Posterior vena cava (tissue), 2 donors: ENCODE measurements at places on chromosomes 5 and 9.

DNA sequence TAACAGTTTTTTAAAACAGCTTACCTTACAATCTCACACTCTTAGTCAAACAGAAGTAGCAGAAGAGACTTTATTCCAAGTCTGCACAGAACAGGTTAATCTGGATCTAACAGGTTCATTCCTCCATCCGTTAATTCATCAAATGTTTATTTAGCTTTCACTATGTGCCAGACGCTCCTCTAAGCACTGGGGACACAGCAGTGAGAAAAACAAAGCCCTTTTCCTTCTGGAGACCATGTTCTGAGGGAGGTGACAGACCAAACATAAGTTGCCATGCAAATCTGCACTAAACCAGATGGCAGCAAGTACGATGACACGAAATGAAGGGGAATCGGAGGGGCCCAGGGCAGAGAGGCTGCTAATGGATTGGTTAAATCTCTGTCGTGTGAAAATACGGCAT, 17.1 kb upstream of the GLIPR2 start:
- DNase-seq, result no peak

DNA sequence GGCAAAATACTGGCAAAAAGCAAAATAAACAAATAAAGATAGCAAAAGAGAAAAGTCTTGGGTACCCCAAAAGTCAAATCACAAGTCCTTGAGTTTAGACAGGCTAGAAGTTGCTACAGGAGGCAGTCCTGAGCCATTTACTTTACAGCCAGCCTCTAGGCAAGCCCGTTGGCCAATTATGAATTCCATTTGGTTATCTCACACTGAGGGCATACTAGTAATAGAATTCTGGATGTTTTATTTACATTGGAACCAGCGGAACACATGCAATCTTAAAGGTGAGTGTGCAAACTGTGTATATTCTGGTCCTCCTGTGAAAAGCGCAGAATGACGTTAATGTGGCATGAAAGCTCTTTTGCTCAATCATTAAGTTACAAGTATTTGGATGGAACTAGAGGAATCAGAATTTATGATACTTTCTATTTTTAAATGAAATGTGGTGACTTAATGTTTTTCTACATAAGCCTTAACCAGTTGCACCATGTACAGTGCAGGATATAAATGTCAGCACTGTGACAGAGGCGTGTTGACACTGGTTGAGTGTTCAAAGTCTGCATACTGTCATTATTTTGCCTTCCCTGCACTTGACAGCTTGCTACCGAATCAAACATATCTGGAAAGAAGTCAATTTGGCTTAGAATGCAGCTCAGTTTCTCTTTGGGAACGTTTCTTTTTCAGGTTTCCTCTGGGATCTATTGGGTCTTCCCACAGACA, 7.9 kb downstream of the GDNF start:
- no peak for DNase-seq

DNA sequence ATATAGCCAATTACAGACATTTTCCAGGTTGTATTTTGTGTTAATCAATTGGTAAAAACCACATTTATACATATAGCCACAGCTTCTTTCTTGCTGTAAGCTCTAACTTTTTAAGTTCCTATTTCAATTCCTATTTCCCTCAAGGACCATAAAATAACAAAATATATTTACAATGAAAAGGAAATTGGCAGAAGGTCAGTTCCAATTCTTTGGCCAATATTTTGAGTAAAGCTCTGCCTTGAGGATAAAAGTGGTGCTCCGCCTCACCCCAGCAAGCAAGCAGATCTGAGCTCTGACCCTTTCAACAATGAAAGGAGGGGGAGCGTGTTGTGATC, 203.4 kb upstream of the RASEF start:
- no peak for DNase-seq

GRCh38 chr9:115162946-115163345, 45.0 kb upstream of the TNC start:
- DNase-seq, result no peak

- peak; percentile 44 for DNase-seq
These were observed 103.3 kb upstream of the PITX1 start for GRCh38 chr5:135137146-135137915.

DNA sequence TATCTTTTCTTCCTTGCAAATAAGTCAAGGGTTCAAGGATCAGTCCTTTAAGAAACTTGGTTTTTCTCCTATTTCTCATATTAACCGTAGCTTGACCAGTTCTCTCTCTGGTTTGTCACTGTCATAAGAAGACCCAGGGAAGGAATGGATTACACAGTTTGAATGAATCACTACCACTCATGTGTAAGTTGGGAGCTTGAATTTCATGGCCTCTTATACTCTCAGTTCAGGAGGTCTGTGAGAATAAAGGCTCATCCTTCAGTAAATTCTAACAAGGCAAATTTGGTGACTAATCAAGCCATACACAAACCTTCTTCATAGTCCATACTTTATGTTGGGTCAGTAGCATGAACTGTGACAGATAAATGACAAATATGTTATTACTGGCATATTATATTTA, 323.1 kb upstream of the ACTBL2 start:
- DNase-seq, result no peak

- DNase-seq, result no peak
These were observed 85.0 kb downstream of the CWC27 start for GRCh38 chr5:64853777-64854176.

GRCh38 chr5:17302106-17302505, 84.7 kb downstream of the BASP1 start:
- DNase-seq, result no peak

DNA sequence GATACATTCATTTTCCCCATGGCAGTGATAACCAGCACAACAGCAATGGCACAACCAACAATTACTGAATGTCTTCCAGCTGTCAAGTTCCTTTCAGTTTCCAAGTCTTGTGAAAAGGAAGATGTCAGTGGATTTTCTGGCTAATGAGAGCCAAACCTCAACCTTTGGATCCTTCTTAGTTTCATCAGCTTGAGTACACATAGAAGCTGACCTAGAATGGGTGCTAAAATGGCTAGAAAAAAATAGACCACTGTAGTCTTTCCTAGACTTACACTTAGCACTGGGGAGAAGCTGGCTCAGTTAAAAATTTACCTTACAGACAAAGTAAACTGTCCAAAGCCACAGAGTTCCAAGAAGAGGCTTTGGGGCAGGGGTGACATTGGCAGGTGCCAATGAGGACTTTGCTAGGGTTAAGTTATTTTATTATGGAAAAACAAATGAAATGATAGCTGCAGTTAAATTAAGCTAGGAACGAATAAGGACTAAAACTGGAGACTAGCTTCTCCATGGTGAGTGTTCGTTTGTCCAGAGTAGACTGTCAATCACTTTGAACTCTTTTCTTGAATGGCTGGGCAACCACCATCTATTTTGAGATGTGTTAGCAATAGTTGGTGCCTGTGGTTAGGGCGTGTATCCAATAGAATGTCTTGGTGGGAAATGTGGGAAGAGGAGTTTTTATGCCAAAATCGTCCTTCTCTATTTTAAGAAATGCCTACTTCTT, 25.9 kb upstream of the TXN start:
- DNase-seq, result no peak

DNA sequence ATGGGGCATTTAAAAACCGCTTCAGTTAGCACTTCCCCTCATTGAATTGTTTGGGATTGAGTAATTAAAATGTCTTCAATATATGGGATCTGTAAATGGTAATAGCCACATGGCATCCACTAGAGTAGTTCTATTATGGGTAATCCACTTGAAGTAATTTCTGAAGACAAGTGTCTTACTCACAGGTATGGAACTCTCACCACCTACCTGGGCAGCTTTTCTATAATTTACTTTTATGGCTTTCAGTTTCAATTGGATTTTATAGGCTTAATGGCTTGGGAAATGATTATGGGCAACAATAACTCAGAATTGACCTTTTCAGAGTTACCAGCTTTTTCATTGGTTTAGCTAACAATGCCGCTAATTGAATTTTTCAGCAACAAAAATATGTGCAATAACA, 597.9 kb downstream of the PTPRD start:
- no peak for DNase-seq

DNA sequence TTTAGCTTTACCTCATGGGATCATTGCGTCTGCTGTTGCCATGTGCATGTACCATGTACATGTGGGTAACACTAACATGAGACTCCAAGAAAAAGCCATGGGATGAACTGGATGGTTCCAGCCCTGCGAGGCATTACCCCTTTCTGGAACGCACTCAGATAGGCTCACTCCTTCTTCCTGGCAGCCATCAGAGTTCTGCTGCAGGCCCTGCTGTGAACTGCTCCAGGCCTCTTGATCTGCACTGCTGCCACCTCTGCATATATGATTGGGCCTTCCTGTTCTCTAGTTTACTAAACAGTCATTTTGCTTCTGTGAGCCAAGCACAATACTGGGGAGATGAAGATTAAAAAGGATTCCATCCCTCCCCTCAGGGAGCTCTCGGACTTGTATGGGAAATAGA, 220.5 kb downstream of the CD180 start:
- no peak for DNase-seq

GRCh38 chr9:3989915-3990314, 310.0 kb downstream of the GLIS3 start:
- DNase-seq, result no peak

GRCh38 chr5:79236362-79236969, 535 bp downstream of the JMY start:
- no peak for DNase-seq

DNA sequence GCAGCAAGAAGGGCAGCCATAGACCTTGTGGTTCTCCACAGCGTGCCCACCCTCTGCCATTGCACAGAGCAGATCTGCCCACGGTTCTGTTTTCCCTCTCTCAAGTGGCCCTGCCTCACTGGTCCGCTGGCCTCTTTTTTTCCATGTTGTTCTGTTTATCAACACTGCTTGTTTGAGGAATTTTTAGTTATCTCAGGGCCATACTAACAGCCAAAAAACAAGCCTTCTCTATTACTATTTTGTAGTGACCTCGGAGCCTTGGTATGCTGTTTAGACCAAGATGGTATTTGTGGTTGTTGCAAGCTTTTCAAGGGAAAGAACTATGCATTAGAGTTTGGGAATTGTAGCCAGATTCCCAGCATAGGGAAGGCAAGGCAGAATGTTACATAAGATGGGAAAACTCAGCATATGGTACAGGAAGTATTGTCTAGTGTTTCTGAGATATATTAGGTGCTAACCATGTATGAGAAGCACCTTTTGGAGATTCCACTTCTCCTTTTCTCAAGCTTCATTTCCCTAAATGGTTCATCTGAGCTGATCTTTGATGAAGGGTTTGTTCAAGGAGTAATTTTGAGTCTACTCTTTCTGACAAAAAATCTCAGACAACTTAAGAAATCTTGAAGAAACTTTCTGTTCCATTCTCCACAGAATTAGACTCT, 54.3 kb downstream of the NUP214 start:
- no peak for DNase-seq

- DNase-seq, result no peak
These were observed 56.3 kb downstream of the FNIP1 start for GRCh38 chr5:131740477-131740876.

GRCh38 chr9:114387680-114388356, at the start of gene AKNA:
TSS of gene AKNA (minus strand) at chr9:114387982. CDS start at chr9:114381333, 6,649 bp downstream.
- DNase-seq, result peak; percentile 94

GRCh38 chr5:116765441-116765840, 190.8 kb upstream of the SEMA6A start:
- DNase-seq, result no peak

GRCh38 chr5:10448754-10449360, 7.2 kb downstream of the ROPN1L start:
- no peak for DNase-seq

GRCh38 chr9:73054091-73054490, 97.6 kb upstream of the ANXA1 start:
- DNase-seq, result no peak

- no peak for DNase-seq
These were observed 139.6 kb downstream of the CMYA5 start for GRCh38 chr5:79829260-79829659.

GRCh38 chr5:122439645-122440044, 127.6 kb downstream of the SNCAIP start:
- no peak for DNase-seq

DNA sequence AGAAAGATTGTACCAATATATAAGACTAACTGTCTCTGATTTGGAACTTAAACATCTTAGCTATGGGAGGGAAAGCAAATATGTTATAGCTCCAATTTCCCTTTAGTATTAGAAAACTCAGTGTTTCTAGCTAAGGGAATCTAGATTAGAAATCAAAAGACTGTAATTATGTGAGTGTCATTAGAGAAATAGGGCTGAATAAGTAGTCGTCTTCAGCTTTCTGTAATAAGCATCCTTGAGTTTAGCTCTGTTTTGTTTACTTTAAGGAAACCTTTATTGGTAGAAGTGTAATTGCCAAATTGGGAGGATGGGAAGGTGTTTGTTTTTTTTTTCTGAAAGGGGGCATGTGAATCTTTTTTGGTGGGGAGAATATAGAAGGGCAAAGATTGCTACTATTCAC, 5.2 kb downstream of the DMXL1 start:
- DNase-seq, result no peak

- no peak for DNase-seq
These were observed 15.7 kb downstream of the BTNL8 start for GRCh38 chr5:180914646-180915045.

- no peak for DNase-seq
These were observed 22.7 kb downstream of the SH3GLB2 start for GRCh38 chr9:129005336-129005997.

GRCh38 chr9:125360601-125361000, 99.0 kb downstream of the GAPVD1 start:
- no peak for DNase-seq

- peak; percentile 85 for DNase-seq
These were observed 29.1 kb downstream of the JADE2 start for GRCh38 chr5:134554319-134555222.

- DNase-seq, result no peak
These were observed 10.8 kb downstream of the UBE2D2 start for GRCh38 chr5:139571966-139572365.

GRCh38 chr9:101445353-101446029, 9.9 kb upstream of the ALDOB start:
- DNase-seq, result no peak

- DNase-seq, result no peak
These were observed 39.9 kb upstream of the GRIN3A start for GRCh38 chr9:101778332-101778731.

- no peak for DNase-seq
These were observed 1.3 kb downstream of the CD74 start for GRCh38 chr5:150411245-150411979.

DNA sequence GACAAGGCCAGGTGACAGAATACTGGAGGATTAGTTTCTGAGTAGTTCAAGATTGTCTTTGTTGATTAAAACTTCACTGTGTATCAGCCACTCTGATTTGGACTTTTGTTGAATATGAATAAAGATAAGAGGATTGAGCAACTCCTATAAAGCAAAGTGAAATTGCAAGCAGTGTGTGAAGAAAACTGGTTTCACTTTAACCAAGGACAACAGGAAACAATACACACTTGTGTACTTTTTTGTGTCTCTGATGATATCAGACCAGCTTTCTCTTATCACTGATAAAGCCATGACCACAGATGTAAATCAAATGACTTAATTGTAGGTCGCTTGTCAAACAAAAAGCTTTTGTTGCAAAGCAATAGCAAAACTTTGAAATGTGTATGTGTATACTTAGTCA, 268.6 kb downstream of the FER start:
- DNase-seq, result no peak

DNA sequence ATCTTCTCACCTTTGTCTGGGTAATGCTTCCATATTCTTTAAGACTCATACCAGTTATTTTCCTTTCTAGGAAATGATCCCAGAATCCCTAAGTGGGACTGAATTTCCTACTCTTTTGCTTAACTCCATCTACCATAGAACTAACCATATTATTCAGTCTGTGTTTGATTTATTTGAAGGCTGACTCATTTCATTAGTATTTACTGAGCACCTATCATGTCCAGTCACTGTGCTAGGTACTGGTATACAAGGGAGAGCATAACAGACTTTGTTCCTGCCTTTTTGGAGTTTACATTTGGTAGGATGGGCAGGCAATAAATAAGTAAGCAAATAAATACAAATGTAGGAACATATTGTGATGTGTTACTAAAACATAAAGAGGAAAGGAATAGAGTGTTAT, 4.3 kb downstream of the NPR2 start:
- DNase-seq, result no peak
